ENCODE measurements at places on chromosomes 11 and 22.

DNA sequence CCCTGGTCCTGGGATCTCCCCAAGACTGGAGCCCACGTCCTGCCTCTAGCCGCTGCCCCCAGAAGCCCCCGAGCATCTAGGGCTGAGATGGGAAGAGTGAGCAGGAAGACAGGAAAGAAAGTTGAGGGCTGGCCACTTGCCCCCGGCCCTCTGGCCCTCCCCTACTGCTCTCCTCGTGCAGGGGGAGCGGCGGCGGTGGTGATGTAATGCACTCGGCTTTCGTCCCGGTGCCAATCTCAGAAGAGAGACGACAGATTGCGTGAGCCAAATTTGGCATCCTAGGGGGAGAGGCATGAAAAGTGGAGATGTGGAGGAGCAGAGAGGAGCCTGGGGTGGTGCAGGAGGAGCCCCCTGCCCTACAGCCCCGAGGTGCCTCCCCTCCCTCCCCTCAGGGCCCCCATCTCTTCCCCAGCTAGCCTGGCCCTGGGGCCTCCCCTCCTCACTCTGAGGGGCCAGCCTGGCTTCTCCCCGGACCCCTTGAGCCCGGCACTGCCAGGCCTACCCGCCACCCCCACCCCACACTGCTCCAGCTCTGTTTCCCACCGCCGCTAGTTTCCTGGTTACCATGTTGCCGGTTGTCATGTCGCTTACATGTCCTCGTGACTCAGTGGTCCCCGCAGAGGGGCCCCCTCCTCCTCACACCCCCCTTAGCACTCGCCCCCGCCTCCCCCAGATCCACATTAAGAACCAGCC lies 2.5 kb downstream of the KCNJ4 start:
- no peak for DNase-seq

GRCh38 chr11:78706551-78706950 lies 131.9 kb upstream of the NARS2 start:
- no peak for DNase-seq

DNA sequence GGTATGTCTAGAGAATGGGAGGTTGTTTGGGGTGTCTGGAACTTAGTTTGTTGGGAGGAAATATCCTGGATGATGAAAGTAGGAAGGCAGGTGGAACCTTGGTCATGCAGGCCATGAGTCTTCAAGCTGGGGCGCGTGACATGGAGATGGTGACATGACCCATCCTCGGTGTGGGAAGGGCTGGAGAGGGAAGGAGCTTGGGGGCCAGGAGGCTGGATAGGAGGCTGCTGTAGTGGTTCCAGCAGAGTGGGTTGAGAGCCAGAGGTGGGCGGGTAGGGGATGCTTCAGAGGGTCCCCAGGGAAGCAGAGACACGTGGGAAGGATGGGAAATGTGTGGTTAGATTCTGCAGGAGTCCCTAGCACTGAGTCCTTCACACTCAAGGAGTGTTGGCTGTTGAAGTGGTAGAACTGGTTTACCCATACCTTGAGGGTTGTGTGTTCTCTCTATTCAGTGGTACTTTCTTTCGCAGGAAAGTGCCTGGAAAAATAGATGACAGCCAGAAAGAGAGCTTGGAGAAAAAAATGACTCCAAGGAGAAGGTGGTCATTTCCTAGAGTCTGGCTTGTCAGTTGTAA lies 56.8 kb downstream of the LDLRAD3 start:
- DNase-seq, result no peak

- no peak for DNase-seq
Observed at GRCh38 chr11:65501472-65502273, 2.8 kb downstream of the MALAT1 start.

DNA sequence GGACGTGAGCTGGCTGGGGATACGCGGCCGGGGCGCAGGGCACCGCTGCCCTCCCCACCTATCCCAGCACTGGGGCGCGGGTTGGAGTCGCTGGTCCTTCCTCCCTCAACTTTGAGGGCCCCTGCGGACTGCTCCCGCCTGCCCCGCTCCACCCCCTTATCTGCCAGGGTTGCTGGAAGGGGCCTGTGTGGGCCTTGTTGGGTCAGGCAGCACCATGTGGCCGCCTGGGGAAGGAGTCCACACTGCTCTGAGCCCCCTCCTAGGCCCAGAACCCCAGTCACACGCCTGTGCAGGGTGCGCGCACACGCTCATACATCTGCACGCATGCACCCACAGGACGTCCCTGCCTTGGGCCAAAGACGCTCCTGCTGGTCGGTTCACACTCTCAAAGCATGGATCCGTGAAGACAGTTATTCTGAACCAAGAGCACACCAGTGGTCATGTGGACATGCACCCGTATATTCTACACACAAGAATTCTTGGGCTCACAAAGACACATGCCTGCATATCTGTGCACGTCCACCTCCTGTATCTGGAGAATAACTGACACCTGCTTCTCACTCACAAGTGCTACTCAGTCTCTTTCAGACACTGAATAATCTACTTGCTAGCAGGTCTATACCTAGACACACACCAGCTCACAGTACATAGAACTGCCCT lies 710 bp downstream of the TUB start:
- DNase-seq, result no peak

Measured in NCI-H2107 (cell line).